ENCODE measurements at places on chromosomes 5 and 9. TPM values are rescaled to one million over a fixed set of nuclear protein-coding genes. Genes with fewer than 3 reads are reported as not detected.

- DNase-seq, result peak; percentile 86
Measured at GRCh38 chr5:72107131-72107900, at the start of gene MAP1B. Gene MAP1B, plus strand, starts transcription at chr5:72107475. Its CDS starts 57 bp downstream, at chr5:72107532.

GRCh38 chr5:91373600-91373999, 9.5 kb downstream of the ARRDC3 start:
- no peak for DNase-seq

Gene LEAP2
- total RNA-seq, result 0.68 TPM

Gene GHR
- not detected for total RNA-seq

- peak; percentile 46 for DNase-seq
Measured at GRCh38 chr5:87195104-87195591, 72.5 kb upstream of the RASA1 start.

- DNase-seq, result peak; percentile 56
Measured at GRCh38 chr5:142466195-142466971, 141.6 kb upstream of the SPRY4 start.

DNA sequence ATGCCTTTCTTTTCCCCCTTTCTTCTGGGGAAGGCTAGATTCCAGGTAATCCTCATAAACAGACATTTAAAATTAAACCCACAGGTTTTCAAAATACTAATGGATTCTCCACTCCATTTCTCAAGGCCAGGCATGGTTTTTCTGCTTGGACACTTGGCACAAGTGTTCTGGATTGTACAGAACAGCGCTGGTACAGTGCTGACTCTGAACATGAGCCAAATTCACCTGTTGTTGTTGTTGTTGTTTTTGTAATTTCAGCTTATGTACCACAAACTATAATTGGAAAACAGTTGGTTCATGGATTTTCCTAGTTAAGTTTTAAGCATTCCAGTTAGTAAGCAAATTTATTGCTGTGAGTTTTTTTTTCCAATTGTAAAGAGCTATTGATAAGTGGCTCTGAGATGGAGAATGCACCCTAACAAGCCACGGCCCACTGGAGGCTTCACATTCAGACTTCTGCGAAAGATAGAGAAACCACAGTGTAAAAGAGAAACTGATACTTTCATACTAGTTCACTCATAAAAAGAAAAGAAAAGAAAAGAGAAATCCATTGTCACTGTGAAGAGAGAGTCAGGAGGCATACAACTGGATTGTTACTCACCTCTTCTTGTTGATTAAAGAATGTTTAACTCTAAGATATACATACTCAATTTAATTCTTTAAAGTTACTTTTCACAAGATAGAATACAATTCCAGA, 16.2 kb upstream of the ITGA1 start:
- no peak for DNase-seq

DNA sequence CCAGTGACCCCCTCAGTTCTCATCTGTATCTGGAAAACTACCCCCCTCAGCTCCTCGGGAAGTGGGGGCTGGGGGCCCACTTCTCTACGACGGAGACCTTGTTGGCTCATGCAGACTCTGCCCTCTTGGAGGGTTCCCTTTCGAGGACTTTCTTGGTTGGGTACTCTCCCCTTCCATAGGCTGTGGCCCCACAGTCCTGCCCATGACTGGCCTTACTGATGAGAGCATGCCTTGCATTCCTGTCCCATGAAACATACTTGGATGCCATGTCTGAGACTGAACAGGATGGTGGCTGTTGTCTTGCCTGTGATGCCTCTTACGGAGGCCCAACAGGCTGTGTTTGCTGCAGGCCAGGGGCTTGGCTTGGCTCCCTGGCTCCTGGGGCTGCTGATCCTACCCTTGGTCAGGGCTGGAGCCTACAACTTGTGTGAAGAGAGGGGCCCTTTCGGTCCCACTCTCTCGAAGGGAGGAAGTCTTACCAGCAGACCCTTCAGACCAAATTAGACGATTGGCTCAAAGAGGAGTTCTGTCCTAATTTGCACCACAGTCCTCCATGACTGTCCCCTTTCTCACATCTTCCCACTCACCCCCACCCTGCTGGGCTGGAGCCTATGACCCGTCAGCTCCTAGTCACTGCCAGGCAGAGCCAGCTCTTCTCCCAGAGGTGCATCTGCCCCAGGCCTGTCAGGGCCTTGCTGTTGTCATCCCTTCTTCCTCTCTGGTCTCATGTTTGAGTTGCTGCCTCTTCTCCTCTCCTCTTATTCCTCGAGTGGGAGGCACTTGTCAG, 109.9 kb downstream of the CACNA1B start:
- DNase-seq, result peak; percentile 35

Gene AHRR
- 15.3 TPM for total RNA-seq

GRCh38 chr5:151430731-151431130, 16.7 kb upstream of the SLC36A1 start:
- no peak for DNase-seq

Gene SAPCD2
- total RNA-seq, result 86.6 TPM

Gene STC2
- 144 TPM for total RNA-seq

GRCh38 chr5:116810951-116811350, 236.3 kb upstream of the SEMA6A start:
- no peak for DNase-seq

DNA sequence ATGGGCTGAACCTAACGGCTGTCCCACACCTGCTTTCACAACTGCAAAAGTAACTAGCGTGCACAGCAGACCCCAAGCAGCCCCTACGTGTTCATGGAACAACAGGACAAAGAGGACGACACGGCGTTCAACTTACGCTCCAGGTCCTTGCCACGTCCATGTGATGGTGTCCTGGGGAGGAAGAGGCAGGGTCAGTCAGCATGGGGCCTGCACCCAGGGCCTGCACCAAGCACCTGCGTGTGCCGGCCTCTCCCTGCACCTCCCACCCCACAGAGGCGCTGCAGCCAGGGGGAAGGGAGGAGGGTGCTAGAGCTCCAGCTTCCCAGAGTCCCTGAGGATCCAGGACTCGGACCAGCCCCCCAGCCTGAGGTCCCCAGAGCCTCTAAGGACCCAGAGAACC, 35.6 kb upstream of the SLC6A3 start:
- DNase-seq, result no peak

Data from Daoy (cell line).